DND-41 (cell line): ENCODE measurements at places on chromosomes 5 and 9.

DNA sequence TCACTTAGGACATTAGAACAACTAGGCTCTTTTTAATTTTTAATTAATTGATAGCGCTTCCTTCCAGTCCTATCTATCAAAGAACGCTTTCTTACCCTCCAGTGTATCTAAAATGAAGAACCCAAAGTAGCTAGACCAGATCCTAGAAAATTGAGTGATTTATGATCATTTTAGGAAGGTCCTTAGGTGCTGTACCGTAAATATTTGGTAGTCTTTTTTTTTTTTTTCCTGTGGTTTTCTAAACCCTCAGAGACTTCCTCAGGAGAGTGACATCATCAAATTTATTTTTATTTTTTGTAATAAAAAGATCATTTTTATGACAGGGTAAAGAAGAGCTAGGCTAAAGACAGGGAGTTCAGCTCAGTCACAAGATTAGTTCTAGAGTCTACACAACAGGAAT lies 197.4 kb downstream of the WDR70 start:
- no peak for DNase-seq

GRCh38 chr5:113598150-113598549 lies 84.7 kb downstream of the YTHDC2 start:
- DNase-seq = no peak

GRCh38 chr9:131727795-131728545 lies 11.9 kb downstream of the RAPGEF1 start:
- DNase-seq = peak; percentile 14

DNA sequence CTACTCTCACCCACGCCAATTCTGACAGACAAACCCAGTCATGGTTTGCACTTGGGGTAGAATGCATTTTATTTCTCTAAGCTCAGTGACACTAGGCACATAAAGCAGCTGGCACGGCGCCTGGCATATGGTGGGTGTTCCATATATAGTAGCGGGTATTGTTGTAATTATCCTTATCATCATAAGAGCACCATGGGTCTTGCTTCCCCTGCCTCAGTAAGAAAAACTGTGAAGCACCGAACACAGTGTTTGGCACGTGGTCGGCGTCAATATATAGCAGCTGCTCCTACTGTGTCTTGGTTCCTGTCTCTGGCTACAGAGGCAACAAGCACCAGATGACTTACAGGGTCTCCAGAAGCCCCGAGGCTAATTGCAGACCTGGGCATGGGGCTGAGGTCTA lies 194.1 kb upstream of the PANK3 start:
- DNase-seq = no peak

DNA sequence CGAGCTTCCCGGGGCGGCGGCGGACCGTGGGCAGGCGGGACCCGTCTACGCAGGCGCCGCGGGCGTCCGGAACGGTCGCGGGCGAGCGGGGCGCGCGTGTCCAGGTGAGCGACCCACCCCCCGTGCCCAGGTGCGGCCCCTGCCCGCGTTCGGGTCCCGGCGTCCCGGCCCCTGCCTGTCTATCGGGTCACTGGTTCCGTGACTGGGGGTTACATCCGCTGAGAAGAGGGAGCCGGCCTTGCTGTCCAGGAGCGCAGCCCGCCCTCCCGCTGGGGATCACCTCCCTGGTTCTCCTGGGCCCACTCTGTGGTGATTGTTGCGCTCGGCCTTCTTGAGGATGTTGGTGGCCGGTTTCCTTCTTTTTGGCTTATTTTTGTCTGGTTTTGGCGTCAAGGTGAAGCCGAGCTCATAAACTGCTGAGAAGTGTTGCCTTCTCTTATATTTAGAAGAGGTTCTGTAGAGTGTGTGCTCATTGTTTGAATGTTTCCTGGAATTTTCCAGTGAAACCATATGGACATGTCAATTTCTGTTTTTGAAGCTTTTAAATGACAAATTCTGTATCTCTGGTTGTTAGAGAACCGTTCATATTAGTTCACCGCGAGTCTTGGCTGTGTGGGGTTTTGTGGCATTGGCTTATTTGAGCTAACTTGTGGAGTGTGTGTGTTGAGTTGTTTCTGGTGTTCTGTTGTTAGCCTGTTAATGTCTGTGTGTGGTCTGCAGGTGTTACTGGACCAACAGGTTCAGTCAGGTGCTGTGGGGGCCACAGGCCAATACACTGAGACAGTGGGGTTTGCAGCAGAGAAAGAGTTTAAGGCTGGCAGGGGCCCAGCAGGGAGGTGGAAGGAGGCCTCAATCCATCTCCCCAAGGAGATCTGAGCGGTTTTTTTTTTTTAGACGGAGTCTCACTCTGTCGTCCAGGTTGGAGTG lies 621 bp downstream of the CEP72 start:
- DNase-seq = peak; percentile 42

- peak; percentile 23 for DNase-seq
Observed at GRCh38 chr5:34474573-34475021, 181.5 kb upstream of the RAI14 start.

DNA sequence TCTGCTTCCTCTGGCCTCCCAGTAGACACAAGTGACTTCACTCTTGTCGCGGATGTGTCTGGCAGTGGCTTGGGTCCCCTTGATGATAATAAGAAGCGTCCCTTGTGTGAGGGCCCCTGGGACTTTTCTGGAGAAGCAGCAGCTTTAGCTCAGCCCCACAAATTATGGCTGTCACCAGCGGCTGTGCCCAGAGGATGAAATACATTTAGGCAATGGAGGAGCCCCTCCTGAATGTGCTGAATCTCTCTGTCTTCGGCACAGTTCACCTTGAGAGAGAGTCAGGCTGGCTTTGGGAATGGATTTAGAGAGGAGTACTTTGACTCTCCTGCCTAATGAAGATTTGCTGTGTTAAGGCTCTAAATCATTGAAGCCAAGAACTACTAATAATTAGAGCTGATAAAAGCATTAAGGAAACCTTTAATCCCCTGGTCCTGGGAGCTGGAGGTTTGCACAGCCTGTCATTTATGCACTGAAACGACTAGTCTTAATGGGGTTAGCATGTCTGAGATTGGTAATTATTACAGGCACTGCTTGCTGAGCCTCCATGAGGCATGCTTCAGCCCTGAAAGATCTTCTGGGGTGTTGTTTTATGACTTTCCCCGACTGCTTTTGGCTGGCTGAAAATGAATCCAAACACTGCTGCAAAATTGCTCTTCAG lies 127.0 kb downstream of the TENT4A start:
- no peak for DNase-seq

DNA sequence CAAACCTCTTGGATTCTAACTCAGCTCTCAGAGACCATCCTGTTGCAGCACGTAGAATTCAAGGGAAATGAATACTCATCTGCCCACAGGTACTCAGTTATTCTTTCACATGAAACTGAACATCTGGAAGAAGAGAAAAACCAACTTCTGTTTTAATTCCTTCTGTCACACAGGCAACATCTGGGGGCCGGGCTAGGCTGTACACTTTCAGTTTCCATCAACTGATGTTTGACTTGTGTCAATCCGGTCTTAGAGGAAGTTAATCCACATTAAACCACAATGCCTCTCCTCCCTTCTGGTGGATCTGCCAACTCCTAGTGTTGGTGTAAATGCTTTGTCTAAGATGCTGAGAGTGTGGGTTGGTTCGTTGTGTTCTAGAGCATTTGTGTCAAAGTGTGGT lies 17.6 kb downstream of the DMRT3 start:
- no peak for DNase-seq

DNA sequence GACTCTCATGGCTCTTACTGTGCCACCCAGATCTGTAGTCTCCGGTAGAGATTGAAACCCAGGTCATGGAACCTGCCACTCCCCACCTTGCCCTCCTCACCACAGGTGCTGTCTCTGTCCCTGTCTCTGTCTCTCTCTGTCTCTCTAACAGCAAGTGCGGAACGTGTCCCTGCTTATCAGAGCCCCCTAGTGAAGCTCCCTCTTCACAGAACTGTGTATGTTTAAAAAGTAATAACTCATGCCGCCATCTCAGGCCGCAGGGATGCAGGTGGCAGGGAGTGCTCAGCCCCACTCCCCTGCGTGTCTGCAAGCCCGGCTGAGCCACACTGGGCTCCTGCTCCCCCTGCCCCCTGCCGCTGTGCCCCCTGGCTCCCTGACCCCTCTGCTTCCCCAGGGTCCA lies 43.8 kb downstream of the UNC5A start:
- DNase-seq = no peak

- no peak for DNase-seq
Observed at GRCh38 chr5:93929131-93929530, 187.7 kb upstream of the POU5F2 start.
